ENCODE measurements at places on chromosomes 3 and 15. TPM values are rescaled to one million over a fixed set of nuclear protein-coding genes. Genes with fewer than 3 reads are reported as not detected.

GRCh38 chr15:70121624-70122302, 24.0 kb upstream of the TLE3 start:
- no peak for DNase-seq

SLC12A1 gene
- total RNA-seq, result not detected

XCR1 gene
- total RNA-seq, result not detected

ARHGEF26 gene
- 0.22 TPM for total RNA-seq

DNA sequence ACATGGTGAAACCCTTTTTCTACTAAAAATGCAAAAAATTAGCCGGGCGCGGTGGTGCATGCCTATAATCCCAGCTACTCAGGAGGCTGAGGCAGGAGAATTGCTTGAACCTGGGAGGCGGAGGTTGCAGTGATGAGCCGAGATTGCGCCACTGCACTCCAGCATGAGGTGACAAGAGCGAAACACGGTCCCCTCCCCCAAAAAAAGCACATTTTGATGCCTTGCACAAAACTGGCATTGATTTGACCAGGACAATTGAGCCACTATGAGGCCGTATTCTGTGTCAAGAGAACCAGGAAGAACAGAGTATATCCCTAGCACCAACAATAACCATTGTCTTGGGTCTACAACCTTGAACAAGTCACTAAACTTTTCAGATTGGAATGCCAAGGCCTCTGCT, 50.6 kb downstream of the SH3BP5 start:
- no peak for DNase-seq

DNA sequence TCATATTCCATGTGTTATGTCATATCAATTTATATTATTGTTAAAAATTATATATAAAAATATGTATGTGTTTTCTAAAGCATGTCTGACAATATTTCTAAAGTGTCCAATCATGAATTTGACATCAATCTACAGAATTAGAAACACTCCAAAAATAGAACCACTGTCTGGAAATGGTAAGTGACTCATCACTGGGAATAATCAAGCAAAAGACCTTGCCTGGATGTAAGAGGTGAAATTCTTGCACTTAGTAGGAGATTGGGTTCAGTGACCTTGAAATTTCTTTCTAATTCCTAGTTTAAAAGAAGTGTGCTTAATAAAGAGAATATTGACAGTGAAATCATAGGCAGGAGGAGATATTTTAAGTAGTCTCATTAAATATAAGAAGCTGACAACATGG, 188.8 kb downstream of the ZNF385D start:
- DNase-seq, result no peak

DUOX1 gene
- not detected for total RNA-seq

DNA sequence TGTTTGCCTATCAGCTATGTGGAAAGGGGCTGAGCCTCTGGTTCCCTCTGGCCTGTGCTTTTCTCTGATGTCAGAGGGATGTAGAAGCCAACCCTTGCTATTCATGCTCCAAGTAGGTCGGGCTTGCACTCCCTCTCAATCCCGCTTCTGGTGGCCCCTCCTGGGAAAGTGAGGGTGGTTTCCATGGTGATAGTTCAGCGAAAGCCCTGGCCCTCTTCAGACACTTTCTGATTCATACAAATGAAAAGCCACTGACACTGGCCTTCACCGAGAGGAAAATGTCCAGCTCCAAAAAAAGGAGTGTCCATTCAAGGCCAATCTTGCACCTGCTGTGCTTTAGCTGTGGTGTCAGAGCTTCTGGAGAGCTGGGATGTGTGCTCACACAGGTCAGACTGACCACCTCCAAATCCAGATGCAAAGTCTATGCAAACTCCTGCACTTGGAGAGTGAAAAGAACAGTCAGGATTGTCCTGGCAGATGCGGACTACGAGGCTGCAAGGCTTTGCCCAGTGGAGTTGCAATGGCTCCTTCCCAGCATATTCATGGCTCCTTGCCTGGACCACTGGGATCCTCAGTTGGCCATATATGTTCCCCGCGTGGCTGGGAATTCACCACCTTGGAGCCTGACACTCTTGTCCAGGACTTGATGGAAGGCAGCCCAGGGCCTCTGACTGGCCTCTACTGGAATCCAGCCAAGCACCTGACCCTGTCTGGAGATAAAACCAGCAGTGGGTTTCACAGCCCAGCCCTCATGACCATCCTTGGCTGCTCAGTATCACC, 96.6 kb downstream of the CEMIP start:
- DNase-seq, result no peak

- no peak for DNase-seq
Measured at GRCh38 chr3:169308654-169309250, 354.8 kb downstream of the MECOM start.

DNA sequence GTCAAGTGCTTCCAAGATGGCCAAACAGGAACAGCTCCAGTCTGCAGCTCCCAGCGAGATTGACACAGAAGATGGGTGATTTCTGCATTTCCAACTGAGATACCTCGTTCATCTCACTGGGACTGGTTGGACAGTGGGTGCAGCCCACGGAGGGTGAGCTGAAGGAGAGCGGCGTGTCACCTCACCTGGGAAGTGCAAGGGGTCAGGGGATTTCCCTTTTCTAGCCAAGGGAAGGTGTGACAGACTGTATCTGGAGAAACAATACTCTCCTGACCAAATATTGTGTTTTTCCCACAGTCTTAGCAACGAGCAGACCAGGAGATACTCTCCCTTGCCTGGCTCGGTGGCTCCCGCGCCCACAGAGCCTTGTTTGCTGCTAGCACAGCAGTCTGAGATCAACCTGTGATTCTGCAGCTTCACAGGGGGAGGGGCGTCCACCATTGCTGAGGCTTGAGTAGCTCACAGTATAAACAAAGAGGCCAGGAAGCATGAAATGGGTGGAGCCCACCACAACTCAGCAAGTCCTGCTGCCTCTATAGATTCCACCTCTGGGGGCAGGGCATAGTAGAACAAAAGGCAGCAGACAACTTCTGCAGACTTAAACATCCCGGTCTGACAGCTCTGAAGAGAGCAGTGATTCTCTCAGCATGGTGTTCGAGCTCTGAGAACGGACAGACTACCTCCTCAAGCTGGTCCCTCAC, 293.5 kb upstream of the SUCLG2 start:
- peak; percentile 84 for DNase-seq

Measured in naive thymus-derived CD8-positive, alpha-beta T cell (primary cell).